ENCODE measurements at places on chromosomes 7 and 10. TPM values are rescaled to one million over a fixed set of nuclear protein-coding genes. Genes with fewer than 3 reads are reported as not detected.

DNA sequence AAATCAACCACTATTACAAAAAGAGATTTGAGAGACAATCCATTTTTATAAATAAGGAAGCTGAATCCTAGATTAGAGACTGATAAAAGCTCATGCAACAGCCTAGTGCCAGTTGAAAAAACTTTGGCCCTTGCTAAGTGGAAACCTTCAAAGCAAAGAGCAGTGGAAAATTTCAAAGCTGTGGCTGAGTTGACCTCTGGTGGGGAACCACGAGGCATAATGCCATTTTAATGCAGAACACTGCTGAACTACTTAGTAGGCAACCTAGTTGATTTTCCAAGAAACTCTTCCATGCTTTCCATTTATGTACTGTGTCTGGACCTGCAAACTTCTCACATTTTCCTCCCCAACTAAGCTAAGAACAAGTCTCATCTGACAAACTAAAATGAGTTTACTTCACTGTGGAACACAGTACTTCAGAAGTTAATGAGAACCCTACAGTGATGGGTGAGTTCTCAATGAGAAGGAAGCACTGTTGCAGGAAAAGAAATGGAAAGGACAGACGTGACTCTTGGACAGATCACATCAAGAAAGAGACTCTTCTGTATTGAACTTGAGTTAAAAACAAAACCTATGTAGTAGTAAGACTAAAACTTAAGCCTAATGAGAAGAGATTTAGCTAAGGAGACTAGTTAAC is 19.5 kb downstream of the FZD9 start:
- no peak for DNase-seq

DNA sequence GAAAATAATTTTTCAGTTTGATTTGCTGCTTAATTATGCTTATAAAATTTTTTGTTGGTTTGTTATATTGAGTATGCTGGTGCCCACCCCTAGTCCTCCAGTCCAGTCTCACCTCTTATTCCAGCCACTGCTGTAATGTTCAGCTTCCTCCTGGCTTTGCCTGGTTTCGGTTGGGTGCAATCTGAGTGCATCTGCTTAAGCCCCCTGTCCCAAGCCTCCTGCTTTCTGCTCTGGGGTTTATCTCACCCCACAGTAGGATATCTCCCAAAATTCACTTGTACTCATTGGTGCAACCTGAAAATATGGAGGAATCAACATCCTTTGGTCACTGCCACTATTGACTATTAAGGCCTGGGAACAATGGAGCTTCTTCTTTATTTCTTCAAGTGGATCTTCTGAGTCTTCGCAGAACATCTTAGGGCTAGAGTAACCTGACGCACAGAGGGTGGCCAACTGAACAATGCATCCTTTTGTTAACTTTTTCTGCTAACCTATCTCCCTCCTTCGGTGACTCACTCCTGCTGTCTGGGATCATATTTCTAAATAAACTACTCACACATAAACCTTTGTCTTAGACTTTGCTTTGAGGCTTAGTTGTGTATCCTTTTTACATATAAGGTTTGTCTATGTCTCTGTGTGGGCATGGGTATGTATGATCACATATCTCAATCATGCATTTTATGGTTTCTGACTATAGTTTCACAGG is 19.1 kb upstream of the SOSTDC1 start:
- DNase-seq: peak; percentile 87

DNA sequence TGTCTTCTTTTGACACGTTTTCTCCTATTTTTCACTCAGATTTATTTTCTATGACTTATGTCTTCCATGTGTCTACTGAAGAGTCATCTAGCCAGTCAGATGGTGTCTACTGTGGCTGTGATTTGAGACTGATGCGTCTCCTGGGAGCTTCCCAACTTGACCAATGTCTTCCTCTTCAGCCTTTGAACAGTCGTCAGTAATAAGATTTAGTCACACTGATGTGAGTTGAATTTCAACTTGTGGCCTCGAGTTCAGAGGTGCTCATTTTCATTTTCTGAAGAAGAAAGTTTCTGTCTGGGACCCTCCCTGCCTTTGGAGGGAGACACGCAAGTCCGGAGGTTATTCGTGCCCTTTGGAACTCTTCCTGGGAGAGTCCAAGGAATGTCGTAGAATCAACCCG is 221.9 kb upstream of the INHBA start:
- no peak for DNase-seq

GRCh38 chr7:94996369-94996768 is 89.0 kb downstream of the PPP1R9A start:
- no peak for DNase-seq

GRCh38 chr7:40586197-40586596 is 451.4 kb downstream of the SUGCT start:
- DNase-seq: no peak

The OR13A1 gene
- total RNA-seq: not detected
